GM13976 (cell line): ENCODE measurements at places on chromosomes 6 and 20.

DNA sequence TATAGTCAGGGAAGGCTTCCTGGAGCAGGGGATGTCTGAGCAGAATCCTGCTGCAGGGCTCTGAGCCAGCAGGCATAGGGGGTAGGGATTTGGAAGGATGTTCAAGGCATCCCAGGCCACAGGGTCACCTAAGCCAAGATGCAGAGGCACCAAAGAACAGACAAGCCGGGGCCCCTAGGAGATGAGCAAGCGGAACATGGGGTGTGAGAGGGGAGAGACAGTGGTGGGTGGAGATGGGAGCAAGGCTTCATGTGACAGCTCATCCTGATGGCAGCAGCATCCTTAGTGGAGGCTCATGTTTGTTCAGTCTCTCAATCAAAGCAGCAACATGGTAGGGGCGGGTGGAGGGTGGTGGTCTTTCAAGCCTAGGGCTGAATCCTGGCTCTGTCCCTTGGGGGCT lies 29.8 kb upstream of the TCP11 start:
- no peak for DNase-seq

- DNase-seq = no peak
Measured at GRCh38 chr6:111598181-111598580, 7.5 kb downstream of the TRAF3IP2 start.

DNA sequence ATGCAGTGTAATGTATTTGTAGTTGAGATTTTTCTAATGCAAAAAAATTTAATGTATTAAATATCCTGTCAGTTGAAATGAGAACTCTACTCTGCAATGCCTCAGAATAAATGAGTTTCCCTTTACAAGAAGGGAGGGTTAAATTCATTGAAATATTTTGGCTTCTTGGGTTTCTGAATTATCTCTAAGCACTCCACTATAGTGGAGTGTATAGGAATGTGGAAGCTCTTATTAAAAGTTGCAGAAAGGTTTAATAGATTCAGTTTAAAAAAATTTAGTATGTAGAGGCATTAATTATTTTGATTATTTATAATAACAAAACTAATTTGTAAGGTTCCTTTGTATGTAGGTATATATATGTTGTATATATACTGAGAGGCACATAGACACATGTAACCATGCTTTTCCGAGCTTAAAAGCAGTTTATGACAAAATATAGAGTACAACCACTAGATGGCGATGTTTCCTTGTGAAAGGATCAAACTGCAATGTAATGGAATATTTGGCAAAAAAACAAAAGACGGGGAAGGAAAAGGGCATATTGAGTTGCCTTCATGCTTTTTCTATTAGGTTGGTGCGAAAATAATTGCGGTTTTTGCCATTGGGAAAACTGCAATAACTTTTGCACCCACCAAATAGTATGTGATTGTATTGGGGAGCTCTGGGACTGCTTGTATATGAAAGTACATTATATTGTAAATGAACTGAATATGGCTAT lies 144.2 kb downstream of the MYO6 start:
- DNase-seq = peak; percentile 49

DNA sequence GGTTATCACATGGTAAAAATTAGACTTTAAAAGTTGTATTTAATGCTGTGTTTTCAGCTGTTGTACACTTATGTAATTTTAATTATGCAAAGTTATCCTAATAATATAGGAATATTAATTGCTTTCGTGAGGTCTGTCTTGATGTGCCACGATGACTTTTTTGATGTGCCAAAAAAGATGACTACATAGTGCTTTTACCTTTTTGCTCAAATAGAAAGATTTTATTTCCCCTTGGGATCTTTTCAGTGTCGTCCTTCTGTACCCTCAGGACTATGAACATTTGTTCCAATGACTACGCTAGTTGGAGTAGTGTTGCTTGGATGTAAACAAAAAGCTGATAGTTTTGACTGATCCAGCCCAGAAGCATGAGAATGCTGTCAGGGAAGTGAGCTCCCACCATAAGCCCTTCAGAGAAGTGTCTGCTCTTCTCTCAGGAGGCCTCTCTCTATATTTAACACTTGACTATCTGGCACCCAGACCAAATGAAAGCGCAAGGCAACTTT lies 1.2 kb upstream of the CD164 start:
- no peak for DNase-seq

DNA sequence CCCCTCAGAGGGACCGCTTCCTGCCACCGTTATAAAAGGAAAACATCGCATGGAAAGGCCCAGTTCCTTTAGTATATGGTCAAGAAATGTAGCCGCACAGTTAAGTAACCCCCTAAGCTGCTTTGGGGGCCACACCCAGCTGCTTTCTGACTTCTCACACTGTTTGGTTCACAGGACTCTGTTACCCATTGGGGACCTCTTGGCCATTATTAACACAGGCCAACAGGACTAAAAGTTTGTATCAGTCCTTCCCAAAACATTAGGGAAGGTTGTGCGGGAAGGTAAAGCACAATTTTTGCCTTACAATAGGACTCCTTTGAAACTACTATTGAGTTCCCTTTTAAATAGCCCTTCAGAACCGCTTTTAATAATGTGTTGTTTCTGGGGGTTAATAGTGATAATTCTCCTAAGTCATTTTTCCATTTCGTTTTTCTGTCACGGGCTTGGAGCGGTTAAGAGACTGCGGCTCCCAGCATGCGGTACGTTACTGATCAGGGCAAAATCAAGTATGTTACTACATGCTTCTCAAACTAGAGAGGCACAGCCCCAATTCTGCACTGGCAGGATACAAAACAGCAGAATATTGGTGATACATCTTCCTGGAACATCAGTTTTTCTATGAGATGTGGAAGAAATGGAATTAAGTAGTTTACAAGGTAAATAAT lies 668 bp upstream of the RPP40 start:
- DNase-seq = no peak

DNA sequence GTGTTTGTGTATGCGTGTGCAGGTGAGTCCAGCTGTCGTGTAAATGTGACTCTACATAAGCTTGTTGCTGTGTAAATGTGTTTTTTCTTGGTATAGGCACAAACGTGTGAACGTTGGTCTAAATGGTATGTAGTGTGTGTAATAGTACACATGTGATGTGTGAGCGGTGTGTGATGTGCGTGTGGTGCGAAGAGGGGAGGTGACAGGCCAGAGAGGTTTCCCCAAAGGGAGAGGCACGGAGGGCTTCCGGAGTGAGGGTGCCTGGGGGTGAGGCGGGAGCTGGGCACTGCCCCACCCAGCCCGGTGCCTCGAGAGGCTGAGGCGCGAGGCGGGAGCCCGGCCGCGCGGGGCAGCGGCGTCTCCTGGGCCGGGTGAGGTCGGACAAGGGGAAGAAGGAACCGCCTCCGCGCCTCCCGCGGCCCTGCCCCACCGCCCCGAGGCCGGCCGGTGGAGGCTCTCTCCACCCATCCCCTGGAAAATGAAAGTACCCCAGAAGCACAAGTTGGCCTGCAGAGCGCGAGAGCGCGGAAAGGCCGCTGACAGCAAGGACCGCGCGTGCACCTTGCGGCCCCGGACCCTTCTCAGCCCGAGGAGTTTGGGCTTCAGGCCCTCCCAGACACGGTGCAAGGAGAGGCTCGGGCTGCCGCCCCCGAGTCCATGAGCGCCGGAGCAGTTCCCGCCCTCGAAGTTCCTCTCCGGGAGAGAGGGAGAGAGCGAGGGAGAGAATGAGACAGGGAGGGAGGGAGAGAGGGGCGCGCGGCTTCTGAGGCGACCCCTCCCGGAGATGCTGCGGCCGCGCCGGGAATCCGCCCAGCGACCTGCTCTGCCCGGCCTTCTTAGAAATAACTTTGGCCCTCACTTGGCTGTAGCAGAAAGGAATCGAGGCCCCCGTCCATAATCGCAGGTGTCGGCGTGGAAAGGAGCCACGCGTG lies 43.2 kb upstream of the OSTM1 start:
- peak; percentile 78 for DNase-seq

DNA sequence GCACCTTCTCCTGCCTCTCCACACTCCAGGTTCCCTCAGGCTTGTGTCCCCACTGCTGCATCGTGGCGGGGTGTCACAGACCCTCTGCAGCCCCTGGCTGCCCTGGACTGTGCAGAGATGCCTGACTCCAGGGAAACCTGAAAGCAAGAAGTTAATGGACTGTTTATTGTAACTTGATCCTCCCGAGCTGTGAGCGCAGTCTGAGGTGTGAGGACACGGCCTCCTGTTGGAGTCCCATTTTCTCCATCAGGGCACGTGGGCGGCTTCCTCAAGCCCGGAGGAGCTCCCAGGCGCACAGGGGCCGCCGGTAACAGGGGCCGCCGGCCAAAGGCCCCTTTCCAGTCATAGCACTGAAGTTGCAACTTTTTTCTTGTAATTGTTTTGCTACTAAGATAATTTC lies 16.9 kb downstream of the RBM38 start:
- DNase-seq = no peak

DNA sequence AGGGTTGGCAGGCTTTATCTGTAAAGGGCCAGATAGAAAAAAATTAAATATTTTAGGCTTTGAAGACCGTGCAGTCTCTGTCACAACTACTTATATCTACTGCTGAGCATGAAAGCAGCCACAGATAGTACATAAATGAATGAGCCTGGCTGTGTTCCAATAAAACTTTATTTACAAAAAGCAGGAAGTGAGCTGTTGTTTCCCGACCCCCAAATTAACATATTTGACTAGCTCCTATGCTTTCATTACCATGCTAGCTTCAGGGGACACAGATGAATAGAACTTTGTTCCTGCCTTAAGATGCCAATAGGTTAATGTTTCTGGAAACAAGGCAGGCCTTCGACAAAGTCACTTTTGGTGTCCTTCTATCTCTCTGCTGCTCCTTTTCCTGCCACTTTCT lies 1058.0 kb upstream of the FLRT3 start:
- no peak for DNase-seq

DNA sequence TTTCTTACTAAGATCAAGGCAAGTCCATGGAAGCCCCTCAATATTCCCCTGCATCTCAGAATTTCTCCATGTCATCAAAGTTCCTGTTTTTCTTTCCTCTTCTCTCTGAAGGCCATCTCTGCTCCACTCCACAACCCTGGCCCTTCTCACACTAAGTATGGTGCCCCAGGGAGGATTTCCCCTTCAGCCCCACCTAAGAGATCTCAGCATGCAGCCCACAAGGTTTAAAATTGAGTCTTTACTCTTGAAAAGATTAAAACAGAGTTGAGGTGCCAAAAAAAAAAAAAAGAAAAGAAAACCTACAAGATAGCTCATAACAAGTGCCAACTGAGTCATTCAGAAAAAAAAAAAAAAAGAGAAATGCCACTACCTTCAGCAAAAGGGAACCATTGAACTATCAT lies 36.5 kb upstream of the TNFAIP3 start:
- DNase-seq = no peak

GRCh38 chr6:119630561-119631192 lies 281.1 kb upstream of the MAN1A1 start:
- DNase-seq = no peak

DNA sequence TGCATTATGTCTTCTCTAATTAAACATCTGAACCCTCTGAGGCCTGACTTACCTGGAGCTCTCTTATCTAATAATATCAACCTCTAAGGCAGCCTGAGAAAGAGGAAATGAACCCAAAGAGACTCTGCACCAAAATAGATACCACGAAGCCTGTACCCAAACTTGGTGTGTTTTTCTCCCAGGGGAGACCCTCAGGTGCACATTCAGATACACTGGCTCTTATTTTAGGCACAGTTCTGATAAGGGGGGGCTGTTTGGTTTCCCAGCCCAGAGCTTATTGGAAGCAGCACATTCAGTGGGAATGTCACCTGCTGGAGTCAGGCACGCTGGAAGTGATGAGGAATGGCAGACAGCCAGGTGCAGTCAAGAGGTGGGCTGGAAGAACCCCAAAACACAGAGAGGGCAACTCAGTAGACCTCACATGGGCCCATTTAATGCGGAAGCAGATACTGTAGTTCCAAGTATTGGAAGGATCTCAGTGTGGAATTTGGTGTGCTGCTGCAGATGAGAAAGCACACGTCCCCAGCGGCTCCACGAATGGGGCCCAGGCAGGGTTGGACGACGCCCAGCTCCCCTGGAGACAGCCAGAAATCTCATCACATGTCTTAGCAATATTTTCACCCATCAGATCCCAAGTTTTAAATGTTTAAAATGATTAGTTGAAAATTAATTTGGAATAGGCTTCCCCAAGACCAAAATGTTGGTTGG lies 9.7 kb upstream of the CCR6 start:
- DNase-seq = peak; percentile 60

DNA sequence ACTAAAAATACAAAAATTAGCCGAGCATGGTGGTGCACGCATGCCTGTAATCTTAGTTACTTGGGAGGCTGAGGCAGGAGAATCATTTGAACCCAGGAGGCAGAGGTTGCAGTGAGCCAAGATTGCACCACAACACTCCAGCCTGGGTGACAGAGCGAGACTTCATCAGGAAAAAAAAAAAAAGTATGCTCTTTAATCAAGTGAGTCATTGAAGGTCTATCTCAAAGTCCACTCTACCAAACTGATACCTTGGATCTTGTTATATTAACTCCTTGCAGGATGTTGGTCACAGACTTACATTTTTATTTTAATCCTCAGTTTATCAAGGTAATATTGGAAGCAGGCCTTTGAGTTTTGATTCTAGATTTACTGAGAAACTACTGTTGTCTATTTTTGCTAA lies 348.7 kb downstream of the COL12A1 start:
- DNase-seq = no peak

GRCh38 chr6:88445188-88445965 lies 279.2 kb upstream of the CNR1 start:
- DNase-seq = no peak

- DNase-seq = no peak
Measured at GRCh38 chr6:52649536-52650160, 21.3 kb upstream of the TMEM14A start.

GRCh38 chr20:62762801-62763368 lies 33.4 kb upstream of the MRGBP start:
- no peak for DNase-seq

- DNase-seq = no peak
Measured at GRCh38 chr6:137696765-137697164, 170.3 kb upstream of the TNFAIP3 start.

- DNase-seq = no peak
Measured at GRCh38 chr6:36463676-36464075, 20.9 kb downstream of the KCTD20 start.

- DNase-seq = no peak
Measured at GRCh38 chr20:62790075-62790474, 6.2 kb upstream of the MRGBP start.

DNA sequence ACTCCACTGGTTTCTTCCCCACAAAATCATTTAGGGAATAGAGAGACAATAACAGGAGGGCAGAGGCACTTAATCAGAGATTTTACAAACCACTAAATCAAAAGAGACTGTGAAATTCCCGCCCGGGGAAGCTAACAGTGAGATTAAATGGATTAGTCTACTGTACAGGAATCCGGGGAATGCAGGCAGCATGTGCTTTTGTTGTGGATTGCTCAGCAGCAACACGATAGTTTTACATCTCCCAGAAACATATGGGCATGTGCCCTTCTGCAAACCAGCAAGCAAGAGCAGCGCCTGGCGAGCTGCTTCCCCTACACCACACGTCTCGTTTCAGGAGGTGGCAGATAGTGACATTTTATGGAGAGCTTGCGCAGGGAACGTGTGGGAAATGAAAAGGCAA lies 382.3 kb downstream of the CD83 start:
- DNase-seq = no peak
